ENCODE measurements at places on chromosomes 6 and 20. TPM values are rescaled to one million over a fixed set of nuclear protein-coding genes. Genes with fewer than 3 reads are reported as not detected.

Gene OPRL1
- 2.0 TPM for total RNA-seq

Gene PLCB4
- 1.3 TPM for total RNA-seq

Gene CGAS
- 4.8 TPM for total RNA-seq

Gene ID1
- total RNA-seq, result 213 TPM

Gene AGPAT4
- 6.1 TPM for total RNA-seq

Gene ADGB
- not detected for total RNA-seq

Gene IL20RA
- not detected for total RNA-seq

Gene SLC22A7
- total RNA-seq, result not detected

Gene TDRD6
- total RNA-seq, result 0.04 TPM

Gene MLN
- not detected for total RNA-seq

Gene SLC4A11
- 4.3 TPM for total RNA-seq

Gene ZNF831
- not detected for total RNA-seq

Gene HSPA12B
- total RNA-seq, result 7.9 TPM

Gene C6orf47
- 18.7 TPM for total RNA-seq

Gene HEY2
- total RNA-seq, result 0.46 TPM

Gene SLC22A16
- not detected for total RNA-seq

Gene SS18L1
- 9.7 TPM for total RNA-seq

Gene SNRPB
- total RNA-seq, result 328 TPM

Gene PI3
- total RNA-seq, result not detected

Gene RNF146
- total RNA-seq, result 43.5 TPM

Gene SAPCD1
- 0.78 TPM for total RNA-seq

Gene PCSK2
- total RNA-seq, result not detected

Gene PRL
- not detected for total RNA-seq
